ENCODE measurements at places on chromosomes 3 and 15. TPM values are rescaled to one million over a fixed set of nuclear protein-coding genes. Genes with fewer than 3 reads are reported as not detected.

SLC27A2 gene
- 1.3 TPM for total RNA-seq

MUSTN1 gene
- not detected for total RNA-seq

LRRC15 gene
- total RNA-seq = not detected

LAMB2 gene
- 69.2 TPM for total RNA-seq

SCAPER gene
- 97.0 TPM for total RNA-seq

GOLGA8T gene
- total RNA-seq = 0.31 TPM

GOLGA6L4 gene
- 9.4 TPM for total RNA-seq

ACAD11 gene
- 40.7 TPM for total RNA-seq

ARPP21 gene
- total RNA-seq = 765 TPM

SENP8 gene
- 5.6 TPM for total RNA-seq

PP2D1 gene
- total RNA-seq = not detected

SHC4 gene
- total RNA-seq = 7.2 TPM

LSAMP gene
- 91.4 TPM for total RNA-seq

HYAL3 gene
- 5.6 TPM for total RNA-seq

NR1I2 gene
- 0.63 TPM for total RNA-seq

GRAMD1C gene
- total RNA-seq = 13.1 TPM

PLA2G4E gene
- total RNA-seq = not detected

PRKAR2A gene
- 26.3 TPM for total RNA-seq

IL16 gene
- 1.3 TPM for total RNA-seq

All from parietal lobe (tissue), 2 donors.